Myocyte (in vitro differentiated cells): ENCODE measurements at places on chromosomes 2 and 18. TPM values are rescaled to one million over a fixed set of nuclear protein-coding genes. Genes with fewer than 3 reads are reported as not detected.

- DNase-seq, result peak; percentile 7
Observed at GRCh38 chr2:61853086-61853846, 594 bp downstream of the FAM161A start.

DNA sequence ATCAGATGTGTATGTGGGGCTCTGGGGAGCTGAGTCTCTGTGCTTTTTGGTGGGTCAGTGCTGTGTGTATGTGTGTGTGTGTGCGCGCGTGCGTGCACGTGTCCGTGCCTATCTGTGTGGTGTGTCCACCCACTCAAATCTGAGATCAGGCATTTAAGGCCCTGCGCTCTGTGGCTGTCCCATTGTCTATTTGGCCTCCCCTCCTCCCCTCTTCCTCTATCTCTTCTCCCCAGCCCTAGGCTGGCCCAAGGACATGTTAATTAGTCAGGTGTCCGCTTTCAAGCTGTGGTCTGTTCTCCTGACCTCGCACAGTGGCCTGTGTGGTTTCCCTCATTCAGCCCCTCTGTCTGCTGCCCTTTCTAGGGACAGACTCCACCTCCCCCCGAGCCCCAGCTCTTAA is 136.4 kb downstream of the DYSF start:
- DNase-seq, result peak; percentile 56

DNA sequence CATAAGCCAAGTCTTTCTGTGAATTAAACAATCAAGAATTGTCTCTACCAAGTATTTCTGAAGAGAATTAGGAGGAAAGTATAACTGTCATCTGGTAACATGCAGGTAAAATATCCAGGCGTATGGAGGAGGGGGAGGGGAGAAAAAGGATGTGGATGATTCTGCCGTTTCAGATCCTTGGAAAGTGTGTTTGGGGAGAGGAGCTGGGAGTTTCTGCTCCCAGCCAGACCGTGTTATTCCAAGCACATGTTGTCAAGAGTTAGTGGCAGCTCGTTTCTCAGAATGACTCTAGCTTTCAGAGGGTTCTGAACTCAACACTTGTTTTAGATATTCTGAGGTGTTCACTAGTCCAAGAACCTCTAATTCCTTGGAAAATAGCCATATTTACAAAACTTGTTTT is 137.6 kb downstream of the FAM124B start:
- DNase-seq, result no peak

GRCh38 chr18:62996566-62996965 is 281.2 kb downstream of the PHLPP1 start:
- no peak for DNase-seq

The MC2R gene
- total RNA-seq, result not detected in 2 replicates

DNA sequence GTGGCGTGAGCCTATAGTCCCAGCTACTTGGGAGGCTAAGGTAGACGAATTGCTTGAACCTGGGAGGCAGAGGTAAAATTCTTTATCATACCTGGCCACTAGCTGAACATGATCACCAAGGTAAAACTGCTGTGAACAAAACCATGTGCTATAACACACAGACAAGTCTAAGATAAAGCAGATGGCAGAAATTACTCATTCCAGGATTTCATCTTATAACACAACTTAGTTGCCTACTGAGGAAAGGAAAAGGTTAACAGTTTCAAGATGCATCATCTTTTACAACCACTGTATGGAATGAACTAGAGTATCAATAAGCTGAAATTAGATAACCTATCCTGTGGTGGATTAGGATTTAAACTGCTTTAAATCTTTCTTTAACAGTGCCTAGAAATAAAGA is 8.3 kb downstream of the ARL5A start:
- no peak for DNase-seq

- DNase-seq, result peak; percentile 71
Observed at GRCh38 chr18:9055185-9055584, 47.3 kb upstream of the NDUFV2 start.

GRCh38 chr2:63132020-63132419 is 81.4 kb downstream of the OTX1 start:
- no peak for DNase-seq

DNA sequence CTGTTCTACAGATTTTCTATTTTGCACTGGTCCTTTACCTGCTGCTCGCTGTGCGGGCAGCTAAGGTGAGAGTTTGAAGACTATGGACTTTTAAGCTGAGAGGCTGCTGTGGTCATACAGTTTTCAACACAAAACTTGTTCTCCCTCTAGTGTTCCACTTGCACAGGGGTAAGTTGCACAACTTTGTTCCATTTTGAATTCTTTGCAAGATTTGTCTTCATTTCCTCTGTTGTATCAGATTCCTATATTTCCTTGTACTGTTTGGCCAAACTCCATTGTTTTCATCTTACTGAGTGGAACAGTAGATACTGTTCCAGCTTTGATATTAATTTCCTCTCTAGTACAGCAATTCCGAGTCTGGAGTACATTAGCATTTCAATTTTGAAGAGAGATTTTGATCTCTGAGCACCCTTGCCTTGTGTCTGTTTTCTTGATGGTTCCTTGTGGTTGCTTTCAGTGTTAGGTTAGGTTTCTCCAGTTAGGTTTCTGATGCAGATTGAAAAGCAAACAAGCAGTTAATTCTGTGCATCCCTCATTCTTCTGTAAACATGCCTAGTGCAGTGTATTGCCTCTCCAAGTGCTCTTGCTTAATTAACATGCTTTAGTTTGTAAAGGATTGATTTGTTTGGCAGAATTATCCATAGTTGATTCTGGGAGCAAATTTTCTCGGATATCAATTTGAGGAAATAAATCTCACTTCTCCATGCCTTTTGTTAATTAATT is 188.8 kb downstream of the PTPRM start:
- DNase-seq, result no peak

- peak; percentile 23 for DNase-seq
Observed at GRCh38 chr18:61827591-61827990, 65.2 kb downstream of the RNF152 start.

The MTA3 gene
- total RNA-seq, result 21.6 and 28.0 TPM in 2 replicates

DNA sequence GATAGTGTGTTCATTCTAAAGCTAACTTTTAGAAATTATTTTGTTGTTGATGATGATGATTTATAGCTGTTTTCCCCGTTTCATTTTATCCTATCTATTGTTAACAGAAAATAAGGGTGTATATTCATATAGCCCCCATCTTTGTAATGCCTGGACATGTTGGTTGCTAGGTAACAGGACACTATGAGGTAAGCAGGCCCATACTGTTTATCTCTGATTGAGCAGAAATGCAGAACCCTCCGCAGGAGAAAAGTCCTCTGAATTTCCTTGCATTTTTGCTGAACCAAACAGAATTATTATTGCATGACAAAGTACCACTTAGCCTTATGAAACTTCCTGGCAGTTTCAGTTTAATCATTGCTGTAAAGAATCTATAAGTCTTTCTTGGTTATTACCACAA is 339.4 kb downstream of the DCC start:
- no peak for DNase-seq

GRCh38 chr2:9112079-9112721 is 94.4 kb upstream of the ASAP2 start:
- peak; percentile 75 for DNase-seq
